SK-N-SH (cell line): ENCODE measurements at places on chromosomes 12 and 14.

DNA sequence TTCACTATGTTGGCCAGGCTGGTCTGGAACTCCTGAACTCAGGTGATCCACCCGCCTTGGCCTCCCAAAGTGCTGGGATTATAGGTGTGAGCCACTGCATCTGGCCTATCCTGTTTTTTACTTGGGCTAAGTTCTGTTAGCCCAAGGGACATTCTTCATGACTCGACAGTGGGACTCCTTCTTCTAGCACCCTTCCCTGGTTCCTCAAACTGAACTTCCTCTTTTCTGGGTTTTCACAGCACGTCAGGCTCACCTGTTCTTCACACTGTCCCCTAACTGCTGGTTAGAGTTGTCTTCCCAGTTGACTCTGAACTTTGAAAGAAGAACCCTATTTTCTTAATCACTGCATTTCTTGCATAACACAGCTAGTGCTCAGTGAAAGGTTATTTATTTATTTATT lies 22.5 kb downstream of the CABP1 start:
- no peak for DNase-seq

- DNase-seq, result no peak
Observed at GRCh38 chr12:40597133-40597532, 95.1 kb upstream of the CNTN1 start.

- DNase-seq, result no peak
Observed at GRCh38 chr14:68964300-68965093, 14.6 kb downstream of the ACTN1 start.

GRCh38 chr14:69149461-69150244 lies 3.3 kb downstream of the DCAF5 start:
- DNase-seq, result no peak

DNA sequence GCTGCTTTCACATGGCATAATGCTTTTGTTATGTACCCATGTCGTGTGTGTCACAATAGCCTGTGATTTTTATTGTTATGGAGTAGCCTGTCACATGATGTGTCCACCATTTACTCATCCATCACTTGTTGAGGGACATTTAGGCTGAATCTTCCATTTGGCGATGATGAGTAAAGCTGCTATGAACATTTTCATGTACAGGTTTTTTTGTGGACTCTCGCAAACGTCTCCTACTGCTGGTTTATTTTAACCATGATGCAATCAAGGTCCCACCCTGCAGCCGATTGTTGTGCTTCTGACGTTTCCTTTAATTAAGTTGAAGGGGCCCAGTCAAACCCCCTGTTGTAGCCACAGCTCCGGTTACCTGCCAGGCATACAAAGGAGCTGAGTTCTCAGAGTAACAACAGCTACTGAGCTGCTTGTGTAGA lies 63.2 kb downstream of the ZNF664 start:
- no peak for DNase-seq

DNA sequence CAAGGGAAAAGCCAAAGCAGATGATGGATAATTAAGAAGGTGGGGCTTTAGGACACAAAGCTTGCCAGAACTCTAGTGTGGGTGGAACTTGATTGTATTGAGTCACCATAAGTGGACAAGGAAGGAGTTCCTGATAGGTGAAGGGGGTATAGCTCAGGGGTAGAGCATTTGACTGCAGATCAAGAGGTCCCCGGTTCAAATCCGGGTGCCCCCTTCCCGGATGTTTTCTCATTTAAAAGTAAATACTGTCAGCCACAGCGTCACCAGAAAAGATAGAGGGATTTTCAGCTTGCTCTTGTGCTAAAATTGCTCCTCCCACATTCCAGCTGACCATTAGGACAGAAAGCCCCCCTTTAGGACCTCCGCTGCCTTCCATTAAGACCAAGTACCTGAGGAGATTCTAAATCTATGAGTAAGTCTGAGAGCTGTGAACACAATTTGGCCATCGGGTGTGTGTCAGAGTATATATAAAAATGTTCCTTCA lies 36.6 kb downstream of the DCAF4 start:
- DNase-seq, result no peak

DNA sequence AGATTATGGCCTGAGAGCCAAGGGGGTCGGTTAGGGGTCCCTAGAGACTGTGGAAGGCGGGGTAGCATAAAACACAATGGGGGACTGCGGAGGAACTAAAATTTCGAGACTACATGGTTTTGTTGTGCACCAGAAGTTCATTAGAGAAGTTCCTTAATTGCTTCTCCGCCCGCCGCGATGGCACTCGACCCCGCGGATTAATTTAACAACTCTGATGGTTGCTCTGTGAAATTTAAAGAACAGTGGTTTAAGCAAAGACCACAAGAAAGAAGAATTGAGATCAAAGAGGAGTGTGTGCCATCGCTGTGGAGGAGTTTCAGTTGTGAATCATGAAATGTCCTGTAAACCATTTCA lies 1.4 kb upstream of the CCDC88C start:
- DNase-seq, result no peak

DNA sequence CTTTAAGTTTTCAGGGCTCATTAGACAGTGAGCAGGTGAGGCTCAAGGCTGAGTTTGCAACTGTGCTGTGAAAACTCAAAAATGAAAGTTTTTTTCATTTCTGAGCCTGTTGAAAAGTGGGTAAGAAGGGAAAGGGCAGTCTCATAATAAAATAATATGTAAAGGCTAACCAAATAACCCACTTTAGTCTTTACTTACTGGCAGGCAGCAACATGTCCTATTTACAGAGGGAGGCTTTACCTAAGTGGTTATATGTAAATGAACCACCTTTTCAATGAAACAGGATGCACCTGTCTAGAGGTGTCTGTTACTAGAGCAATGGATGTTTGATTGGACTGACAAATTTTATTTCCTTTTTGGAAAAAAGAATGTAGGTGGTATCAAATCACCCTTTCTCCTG lies 158.0 kb downstream of the ETV6 start:
- no peak for DNase-seq

GRCh38 chr12:122072031-122072970 lies 6.3 kb upstream of the MLXIP start:
- DNase-seq, result peak; percentile 83

DNA sequence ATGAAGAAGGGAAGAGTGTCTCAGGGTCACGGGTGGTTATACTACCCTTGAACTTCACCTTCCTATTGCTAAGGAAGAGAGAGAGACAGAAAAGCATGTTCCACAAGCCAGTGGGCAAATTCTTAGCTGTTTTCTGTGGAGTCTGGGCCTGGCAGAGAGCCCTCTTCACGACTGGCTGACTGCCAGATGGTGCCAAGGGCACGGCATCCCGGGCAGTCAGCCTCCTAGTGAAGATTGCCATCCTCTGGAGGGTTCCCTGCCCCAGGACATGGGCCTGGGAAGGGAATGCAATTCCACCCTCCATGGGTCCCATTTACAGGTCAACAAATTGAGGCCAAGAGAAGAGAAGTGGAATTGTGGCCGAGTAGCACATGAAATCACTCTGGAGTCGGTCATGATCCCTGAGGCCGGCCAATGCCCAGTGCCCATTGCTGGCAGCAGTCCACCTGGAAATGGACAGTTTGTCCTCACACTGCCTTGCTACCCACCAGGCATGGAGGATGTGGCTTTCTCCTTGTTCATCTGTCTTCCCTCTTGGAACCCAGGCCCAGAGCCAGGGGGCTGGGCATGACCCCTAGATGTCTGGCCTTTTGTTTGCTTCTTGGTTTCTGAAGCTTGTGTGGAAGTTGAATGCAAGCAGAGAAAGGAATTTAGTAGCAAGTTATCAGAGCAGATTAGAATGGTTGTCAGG lies 9.9 kb downstream of the TUNAR start:
- DNase-seq, result peak; percentile 57

DNA sequence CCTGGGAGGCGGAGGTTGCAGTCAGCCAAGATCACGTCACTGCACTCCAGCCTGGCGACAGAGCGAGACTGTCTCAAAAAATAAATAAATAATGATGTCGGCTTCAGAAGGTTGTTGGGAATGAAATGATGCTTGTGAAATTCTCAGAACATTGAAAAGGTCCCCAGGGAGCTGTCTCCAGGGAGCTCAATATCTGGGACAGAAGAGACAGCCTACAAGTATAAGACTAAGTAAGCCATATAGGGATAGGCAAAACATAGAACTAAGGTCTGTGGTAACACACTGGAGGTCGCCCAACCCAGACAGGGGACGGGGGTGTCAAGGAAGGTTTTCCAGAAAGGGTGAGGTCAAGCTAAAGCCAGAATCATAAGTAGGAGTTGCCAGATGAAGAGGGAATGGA lies 29.5 kb upstream of the HSPB8 start:
- DNase-seq, result no peak

GRCh38 chr12:94650143-94651056 lies at the start of gene TMCC3:
Gene TMCC3, minus strand, starts transcription at chr12:94650557. Its CDS starts 127 bp downstream, at chr12:94650430.
- DNase-seq, result peak; percentile 87

GRCh38 chr12:53388932-53389331 lies 9.0 kb downstream of the SP1 start:
- DNase-seq, result no peak

- peak; percentile 49 for DNase-seq
Observed at GRCh38 chr12:123267335-123267920, 4.2 kb downstream of the CDK2AP1 start.

DNA sequence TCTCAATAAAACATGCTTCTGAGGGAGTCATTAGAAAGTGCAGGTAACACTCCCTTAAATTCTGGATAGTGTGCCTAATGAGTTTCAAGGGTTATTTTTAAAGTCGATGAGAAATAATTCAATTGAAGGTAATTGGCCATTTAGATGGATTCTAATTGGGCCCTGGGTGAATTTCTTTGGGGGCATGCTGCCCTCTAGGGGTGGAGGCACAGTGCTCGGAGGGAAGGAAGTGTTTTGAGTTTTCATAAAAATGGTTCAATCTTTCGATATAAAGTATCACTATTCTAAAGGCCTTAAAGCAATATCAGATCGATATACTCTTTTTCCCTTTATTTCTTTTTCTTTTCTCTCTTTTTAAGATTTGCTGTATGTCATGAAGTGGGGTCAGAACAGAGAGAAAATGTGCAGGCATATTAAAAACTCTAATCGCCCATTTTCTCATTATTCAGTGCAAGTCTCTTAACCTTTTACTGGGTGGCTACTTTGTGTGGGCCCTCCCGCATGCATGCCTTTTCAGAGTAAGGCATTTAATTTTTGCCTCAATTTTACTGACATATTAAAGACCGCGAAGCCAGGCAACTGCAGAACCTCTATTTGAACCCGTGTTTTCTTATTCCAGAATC lies 25.5 kb downstream of the NKX2-8 start:
- peak; percentile 39 for DNase-seq

DNA sequence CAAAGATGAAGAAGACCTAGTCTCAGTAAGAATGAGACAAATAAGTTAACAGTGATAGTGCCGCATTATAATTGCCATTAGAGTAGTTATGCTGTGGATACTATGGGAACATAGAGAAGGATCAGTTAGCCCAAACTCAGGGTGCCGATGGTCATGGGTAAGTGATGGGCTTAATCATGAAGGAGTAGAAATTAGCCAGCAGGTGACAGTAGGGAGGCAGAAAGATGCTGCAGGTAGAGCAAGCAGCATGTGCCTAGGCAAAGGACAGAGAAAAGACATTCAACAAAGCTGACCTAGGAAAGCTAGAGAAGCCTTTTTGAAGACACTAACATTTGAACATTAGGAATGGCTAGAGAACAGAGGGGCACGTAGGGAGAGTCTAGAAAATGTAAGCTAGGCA lies 30.6 kb upstream of the PTPRQ start:
- DNase-seq, result no peak
